Neuronal stem cell (in vitro differentiated cells): ENCODE measurements at places on chromosomes 2 and 18.

DNA sequence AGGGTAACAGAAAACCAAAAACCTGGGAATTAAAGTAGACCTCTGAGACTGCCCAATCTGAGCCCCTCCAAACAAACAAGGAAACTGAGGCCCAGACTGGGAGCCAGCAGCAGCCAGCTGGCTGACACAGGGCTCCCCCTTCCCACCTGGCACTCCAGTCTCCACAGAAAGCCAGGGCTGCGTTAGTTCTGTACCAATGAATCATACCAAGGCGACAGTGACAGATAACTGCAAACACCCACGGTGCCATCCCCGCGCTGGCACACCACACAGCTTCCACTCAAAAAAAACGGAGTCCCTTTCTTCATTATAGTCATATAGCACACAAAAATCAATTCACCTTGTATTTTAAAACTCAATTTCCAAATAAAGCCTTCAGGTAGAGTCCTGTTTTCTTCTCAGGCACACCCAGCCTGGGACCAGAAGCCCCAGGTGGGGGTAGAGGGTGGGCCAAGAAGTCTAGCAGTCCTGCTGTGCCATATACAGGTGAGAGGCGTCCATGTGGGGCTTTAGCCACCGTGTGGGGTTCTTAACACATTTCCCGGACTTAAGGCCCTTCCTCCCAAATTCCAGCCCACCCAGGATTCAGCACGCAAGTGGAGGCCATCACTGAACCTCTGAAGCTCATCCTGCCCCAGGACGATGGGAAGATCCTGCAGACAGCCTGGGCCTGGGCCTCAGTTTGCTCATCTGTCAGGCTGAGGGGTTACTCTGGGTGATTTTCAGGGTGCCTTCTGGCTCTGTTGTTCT is 1.2 kb downstream of the PER2 start:
- DNase-seq = no peak

GRCh38 chr18:68769461-68769860 is 28.4 kb upstream of the CCDC102B start:
- DNase-seq = no peak

GRCh38 chr18:44816477-44816876 is 135.8 kb downstream of the SETBP1 start:
- DNase-seq = no peak

- DNase-seq = no peak
These were observed 124.4 kb downstream of the DIS3L2 start for GRCh38 chr2:232085826-232086425.

DNA sequence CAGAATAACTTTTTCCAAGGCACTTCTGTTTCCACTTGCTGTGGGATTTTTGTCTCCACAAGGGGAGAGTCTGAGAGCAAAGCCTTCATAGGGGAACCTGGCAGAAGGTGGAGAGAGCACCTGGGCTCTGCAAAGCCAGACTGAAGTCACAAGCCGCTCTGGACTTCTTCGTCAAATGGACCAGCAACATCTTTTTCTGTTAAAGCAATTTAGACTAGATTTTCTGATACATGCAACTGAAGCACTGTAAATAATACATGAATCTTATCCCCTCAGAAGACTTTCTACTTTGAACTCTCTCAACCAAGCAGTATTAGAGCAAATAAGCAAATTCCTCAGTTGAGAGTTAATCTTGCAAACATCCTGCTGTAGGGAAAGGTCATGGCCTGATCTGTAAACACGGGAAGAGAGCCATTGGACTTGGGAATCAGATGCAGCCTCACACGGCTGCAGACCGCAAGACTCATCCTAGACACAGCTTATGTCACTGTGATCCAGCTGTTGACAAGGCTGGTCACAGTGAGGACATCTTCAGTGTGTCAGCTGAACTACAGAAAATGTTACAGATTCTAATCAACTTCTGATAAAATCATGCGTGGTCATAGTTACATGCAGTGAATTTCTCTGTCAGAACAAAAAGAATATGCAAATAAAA is 3.2 kb downstream of the SH3YL1 start:
- no peak for DNase-seq

- DNase-seq = no peak
These were observed 36.8 kb downstream of the PDCL3 start for GRCh38 chr2:100599566-100599965.

DNA sequence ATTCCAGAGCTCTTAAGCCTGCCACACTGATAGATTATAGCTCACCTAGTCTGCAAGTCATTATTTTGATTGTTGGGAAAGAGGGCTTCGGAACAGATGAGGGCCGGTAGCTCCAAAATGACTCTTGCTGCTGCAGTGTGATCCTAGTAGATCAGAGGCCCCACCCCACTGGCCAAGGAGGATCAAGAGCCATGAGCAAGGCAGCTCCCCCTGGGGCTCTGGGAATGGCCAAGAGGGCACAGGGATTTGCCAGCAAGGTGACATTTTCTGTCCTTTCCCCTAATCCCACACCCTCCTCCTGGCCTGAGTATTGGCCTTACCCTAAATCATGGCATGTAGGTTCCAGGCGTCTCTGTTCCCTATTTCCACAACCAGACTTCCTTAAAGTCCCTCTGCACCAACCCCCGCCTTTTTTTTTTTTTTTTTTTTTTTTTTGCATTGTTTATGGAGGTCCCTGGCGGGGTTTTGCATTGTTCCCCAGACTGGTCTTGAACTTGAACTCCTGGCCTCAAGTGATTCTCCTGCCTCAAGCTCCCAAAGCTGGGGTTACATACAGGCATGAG is 36.5 kb downstream of the EIF4E2 start:
- no peak for DNase-seq

DNA sequence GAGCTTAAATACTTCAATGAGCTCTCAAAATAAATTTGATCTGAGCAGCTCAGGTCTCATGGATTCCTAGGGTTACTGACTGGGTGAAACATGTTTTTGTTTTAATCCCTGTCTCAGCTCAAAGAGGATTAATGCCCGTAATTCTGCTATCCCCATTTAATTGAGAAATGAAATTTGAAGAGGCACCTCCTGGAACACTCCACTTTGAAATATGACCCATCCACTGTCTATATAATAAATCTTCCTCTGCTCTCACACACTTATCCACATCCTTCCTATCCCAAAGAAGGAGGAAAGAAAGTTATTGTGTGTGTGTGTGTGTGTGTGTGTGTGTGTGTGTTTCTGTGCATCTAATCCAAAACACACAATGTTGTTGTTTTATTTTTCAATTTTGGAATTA is 2082.4 kb upstream of the PIK3C3 start:
- no peak for DNase-seq

- no peak for DNase-seq
These were observed 25.9 kb downstream of the HS1BP3 start for GRCh38 chr2:20624884-20625485.

DNA sequence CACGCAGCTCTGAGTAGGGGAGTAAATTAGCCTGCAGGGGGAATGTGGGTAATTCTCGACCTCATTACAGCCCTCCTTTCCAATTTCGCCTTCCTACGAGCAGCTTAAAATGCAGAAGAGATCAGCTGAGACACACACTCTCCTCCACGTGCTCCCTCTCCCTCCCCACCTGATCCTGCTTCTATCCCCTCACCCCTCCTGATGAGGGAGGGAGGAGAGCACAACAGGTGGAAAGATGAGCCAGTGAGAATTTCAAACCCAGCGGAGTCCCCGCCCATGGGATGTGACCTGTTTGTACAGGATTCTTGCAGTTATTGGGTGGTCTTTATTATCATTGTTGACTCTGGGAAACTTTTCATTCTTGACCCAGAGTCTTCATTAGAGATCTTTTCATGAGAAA is 35.5 kb downstream of the DDX18 start:
- DNase-seq = no peak

- DNase-seq = no peak
These were observed 247.8 kb upstream of the SIX2 start for GRCh38 chr2:45256867-45257641.

- no peak for DNase-seq
These were observed 68.1 kb upstream of the SPRED2 start for GRCh38 chr2:65500310-65501040.

GRCh38 chr2:205496772-205497171 is 185.5 kb upstream of the NRP2 start:
- no peak for DNase-seq

- no peak for DNase-seq
These were observed 117.8 kb downstream of the NFATC1 start for GRCh38 chr18:79513381-79514081.

DNA sequence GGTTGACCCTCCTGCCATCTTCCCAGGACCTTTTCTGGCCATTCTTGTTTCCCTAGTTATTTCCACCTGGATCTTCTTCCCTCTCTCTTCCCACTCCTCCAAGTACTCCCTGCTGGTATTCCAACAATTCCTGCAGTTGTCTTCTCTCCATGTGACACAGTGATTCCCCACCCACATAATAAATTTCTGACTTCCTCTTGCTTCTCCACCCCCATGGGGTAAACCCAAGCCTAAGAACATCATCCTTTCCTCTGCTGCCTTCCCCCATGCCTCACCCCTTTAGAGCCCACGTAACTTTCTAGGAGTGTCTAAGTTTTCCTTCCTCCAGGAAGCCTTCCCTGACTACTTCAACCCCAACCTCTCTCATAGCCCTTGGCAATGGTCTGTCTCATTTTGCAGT is 72.6 kb downstream of the CELF4 start:
- DNase-seq = no peak

- no peak for DNase-seq
These were observed 10.2 kb downstream of the FECH start for GRCh38 chr18:57576316-57576715.

DNA sequence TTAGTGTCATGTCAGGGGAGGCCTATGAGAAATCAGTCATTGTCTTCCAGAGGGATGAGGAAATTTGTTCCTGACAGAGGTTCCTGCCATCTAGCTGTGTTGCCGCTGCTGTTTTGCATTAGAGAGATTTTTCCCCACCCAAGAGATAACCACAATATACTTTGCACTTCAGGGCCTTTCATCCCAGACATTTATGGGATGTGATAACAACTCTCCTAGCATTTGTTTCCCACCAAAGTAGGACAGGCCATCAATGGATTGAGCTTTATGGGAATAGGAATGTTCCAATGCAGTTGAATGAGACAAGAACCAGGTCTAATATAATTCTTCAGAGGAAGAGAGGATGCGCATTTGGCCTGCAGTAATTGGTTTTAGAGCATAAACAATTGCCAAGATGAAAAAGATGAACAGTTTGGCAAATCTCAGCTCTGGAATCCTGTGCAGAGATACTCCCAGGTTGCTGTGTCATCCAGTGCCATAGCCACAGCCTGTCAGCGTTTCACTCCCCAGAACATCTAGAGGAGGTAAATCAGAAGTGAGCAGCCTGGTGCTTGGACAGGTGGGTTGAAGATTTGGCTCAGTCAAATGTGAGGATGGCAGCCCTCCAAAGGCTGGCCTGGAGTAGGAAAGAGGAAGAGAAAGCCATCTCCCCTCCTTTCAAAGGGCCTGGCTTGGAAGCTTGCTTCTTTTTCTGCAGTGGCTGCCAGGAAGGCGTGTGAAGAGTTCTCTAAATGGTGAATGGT is 93.7 kb upstream of the SETBP1 start:
- no peak for DNase-seq

- DNase-seq = no peak
These were observed 79.7 kb downstream of the COBLL1 start for GRCh38 chr2:164761737-164762460.

DNA sequence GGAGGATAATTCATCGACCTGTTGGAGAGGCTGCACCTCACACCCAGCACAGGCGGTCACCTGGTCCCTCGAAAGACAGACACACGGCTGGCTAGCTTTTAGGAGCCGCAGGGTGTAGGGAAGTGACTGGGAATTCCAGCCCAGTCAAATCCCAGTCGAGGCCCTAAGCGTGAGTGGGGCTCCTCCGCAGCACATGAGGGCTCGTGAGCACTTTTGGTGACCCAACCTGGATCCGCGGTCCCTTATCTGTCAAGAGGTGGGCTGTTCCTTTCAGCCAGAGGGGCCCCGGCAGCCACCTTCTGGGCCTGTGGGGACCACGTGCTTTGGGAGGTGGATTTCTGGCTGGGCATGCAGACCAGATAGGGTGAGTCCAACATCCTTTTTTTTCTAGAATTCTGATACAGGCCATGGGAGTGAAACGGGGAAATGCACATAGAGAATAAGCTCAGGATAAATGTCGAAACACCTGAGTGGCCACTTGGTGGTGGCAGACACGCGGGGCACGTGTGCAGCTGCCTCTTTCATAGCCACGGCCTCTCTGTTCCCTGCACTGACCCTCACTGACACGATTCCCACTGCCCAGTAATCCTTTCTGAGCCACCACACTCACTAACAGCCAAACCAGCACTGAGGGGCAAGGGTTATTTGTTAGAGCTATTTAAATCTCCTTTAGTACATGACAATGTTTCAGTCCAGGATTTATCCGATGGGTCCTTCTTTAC is 148.4 kb upstream of the PXDN start:
- no peak for DNase-seq

DNA sequence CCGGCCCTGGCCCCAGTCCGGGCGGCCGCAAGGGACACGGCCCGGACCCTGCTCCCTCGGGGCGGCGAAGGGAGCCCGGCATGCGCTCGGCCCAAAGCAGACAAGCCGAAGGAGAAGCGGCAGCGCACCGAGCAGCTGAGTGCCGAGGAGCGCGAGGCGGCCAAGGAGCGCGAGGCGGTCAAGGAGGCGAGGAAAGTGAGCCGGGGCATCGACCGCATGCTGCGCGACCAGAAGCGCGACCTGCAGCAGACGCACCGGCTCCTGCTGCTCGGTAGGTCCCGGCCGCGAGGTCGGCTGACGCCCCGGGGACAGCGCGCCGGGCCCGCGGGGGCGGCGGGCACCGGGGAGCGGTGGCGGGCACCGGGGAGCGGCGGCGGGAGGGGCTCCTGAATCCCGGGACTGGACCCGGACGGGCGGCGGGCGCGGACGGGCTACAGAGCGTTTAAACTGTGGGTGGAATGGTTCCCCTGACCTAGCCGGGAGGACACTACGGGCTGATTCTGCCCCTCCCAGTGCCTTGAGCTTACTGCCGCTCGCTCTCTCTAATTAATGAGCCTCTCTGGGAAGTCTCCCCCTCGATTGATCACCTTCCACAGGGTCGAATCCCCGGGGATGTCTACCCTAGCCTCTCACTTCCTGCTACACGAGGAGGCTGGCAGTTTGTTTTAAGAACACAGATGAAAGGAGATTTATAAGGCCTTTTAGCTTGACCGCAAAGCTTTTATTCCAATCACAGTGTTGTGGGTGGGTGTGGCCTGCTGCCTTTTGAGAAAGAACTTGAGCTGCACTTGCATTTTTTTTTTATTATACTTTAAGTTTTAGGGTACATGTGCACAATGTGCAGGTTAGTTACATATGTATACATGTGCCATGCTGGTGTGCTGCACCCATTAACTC is 853 bp downstream of the GNAL start:
- DNase-seq = peak; percentile 51

DNA sequence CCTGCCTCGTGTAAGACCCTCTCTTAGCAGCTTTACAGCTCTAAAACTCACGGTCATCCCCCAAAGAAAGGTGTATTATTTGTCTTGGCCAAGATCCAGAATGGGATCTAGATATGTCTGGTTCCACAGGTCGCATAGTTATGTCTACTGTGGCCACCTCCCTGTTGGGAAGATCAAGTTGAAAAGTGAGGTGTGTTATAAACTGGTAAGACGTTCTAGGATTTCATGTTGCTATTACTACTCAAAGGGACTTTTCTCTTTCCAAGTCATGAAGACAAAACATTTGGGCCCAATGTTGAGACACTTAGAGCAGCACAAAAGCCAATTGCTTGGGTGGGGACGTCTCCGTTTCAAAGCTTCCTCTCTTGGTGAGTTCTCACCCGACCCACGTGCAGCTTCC is 766.0 kb downstream of the RNF144A start:
- DNase-seq = no peak

- DNase-seq = no peak
These were observed 1.5 kb downstream of the FHOD3 start for GRCh38 chr18:36299015-36299414.

GRCh38 chr2:75646090-75646582 is 447 bp upstream of the MRPL19 start:
- DNase-seq = no peak

- no peak for DNase-seq
These were observed 12.9 kb downstream of the ADAM23 start for GRCh38 chr2:206456078-206456754.
